Mucosa of descending colon (tissue), 3 donors: ENCODE measurements at places on chromosomes 5 and 9.
A peak's percentile ranks its signal among the peaks of the same experiment; 100 is the strongest.

GRCh38 chr5:123451047-123451446 lies 27.8 kb upstream of the CEP120 start:
- no peak for DNase-seq

DNA sequence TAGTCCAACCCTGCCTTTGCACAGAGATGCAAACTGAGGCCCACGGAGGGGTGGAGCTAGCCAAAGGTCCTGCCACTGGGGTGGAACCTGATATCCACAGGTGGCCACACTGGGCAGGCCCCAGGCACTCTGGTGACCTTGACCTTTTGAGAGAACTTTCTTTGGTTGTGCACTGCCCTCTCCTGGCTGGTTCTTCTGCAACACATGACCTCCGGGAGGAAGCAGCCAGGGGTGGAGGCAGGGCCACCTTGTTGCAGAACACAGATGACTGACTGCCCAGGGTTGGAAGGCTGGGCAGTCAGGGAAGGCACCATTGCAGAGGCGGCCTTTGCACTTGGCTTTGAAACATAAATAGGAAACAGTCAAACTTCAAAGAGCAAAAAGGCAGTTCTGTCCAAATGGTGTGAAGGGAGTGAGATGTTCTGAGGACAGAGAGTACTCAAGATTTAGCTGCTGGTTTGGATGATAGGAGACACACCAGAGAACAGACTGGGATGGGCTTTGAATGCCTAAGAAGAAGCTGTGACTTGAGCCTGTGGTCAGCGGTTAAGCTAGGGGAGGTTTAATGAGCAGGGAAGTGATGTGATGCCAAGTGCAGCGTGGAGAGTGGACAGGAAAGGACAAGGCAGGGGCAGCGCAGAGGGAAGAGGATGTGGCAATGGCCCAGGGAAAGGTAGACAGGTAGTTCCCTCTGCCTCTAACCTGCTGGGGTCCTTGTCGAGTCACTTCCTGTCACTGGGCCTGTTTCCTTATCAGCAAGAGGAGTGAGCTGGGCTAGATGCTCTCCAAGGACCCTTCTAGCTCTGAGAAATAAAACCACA lies 6.8 kb upstream of the TCOF1 start:
- peak; percentile 79 for DNase-seq

DNA sequence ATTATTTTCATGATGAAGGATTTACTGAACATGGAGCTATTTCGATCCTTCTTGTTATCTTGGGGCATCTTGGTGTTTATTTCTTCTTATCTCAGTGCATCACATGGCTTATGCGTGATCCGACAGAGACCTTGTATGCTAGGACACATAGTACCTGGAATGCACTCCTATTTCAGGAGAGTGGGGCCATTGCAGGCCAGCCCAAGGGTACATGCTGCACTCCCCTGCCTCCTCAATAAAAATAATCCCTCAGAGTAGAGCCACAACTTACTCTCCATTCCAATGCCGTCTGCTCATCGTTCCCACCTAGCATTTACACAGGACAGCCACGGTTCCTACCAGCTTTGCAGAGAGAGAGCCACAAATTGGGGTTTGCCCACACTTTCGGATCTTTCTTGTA lies 43.5 kb downstream of the PCSK5 start:
- DNase-seq = no peak

DNA sequence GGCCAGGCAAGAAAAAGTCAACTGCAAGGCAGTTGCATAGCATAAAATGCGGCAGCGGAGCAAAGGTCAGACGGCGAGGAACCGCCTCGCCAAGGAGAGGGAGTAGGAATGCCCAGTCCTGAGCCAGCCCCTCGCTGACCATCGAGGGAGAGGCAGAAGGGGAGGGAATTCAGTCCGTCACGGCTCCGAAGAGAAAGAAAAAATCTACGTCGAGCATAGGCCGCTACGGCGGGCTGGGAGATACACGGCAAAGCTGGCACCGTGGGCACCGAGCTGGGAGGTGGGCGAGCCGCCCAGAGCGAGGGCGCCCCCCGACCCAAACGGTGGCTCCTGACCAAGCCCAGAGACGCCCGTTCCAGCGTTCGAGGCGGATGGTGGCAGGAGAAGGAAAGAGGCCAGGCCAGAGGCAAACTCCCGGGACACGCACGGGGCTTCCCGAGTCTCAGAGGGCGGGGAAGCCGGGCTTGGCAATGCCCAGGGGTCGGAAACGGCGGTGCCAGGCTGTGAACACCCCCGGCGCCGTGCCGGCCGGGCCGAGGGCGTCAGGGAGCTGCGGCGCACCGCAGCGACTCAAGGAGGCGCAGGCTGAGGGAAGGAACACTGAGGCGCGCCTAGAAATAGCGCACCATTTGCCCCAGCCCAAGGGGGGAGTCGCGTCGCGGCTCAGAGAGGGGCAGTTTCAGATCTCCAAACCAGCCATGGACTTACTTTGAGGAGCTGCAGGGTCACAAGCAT lies 518 bp downstream of the SPRY4 start:
- peak; percentile 75 for DNase-seq

- DNase-seq = no peak
Measured at GRCh38 chr9:32161209-32161608, 223.2 kb upstream of the ACO1 start.

- no peak for DNase-seq
Measured at GRCh38 chr9:3793971-3794383, 268.2 kb upstream of the RFX3 start.

GRCh38 chr5:73129143-73129542 lies 8.8 kb downstream of the TMEM171 start:
- DNase-seq = no peak

DNA sequence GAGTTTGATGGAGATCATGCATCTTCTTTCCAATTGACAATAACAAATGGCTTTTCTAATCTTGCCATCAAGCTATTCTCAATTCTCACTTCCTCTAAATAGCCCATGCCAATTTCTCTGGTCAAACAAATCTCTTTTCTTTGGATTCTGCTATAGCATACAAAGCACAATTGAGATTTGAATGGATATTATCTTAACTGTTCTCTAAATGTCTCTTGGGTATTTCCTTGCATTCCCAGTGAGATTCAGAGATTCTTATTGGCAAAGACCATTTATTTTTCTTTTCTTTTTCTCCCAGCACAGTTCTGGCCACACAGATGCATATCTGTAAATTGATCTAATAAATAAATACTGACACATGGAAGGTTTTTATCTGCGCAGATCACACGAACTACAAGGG lies at the start of gene OR1N2:
TSS of gene OR1N2 (plus strand) at position 301 of the 400 bp plus-strand sequence. CDS start 100 bp downstream, outside the sequence.
- DNase-seq = no peak

DNA sequence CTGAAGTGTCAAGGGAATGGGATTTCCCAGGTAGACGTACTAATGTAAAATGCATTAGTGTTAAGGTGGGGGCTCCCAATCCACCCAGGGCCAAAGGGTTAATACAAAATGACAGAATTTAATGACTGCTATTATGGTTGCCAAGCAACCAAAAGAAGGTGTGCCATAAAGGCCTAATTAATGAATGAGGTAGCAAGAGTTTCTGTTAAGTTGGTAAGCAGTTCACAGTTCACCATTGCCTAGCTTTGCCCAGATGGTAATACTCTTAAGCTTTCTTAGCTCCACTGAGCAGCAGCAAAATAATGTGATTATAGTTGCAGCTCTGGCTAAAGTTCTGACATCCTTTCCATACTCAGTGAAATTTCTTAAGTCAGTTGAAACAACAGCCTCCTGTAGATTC lies 211.7 kb downstream of the DENND1A start:
- no peak for DNase-seq

DNA sequence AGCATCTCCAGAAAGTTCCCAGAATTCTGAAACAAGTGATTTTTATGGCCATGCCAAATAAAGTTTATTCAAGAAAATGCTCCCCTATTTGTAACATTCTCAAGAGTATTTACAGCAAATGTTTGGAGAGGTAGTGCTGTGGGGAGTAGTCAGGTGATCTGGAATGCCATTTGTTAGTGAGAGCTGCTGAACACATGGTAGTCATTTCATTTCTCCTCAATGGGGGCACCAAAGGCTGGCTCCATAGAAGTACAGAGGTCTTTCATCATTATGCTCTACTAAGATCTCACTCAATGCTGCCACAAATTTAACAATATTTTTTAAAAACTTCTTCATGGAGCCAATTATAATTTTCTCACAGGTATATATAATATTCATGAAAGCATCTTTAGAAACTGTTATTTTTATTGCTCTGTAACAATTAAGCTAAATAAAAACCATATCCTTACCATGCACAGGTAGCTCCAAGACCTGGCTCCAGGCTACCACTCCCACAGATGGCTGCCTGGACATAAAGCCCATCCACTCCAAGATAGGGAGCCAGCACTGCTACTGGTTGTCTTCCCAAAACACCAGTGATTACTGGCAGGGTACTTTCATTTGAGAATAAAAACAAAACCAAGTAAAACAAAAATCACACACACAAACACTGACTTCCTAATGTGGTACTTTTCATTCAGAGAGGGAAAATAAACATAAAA lies 200.8 kb downstream of the PLK2 start:
- DNase-seq = no peak

GRCh38 chr9:90018688-90019087 lies 413.9 kb downstream of the GADD45G start:
- no peak for DNase-seq

DNA sequence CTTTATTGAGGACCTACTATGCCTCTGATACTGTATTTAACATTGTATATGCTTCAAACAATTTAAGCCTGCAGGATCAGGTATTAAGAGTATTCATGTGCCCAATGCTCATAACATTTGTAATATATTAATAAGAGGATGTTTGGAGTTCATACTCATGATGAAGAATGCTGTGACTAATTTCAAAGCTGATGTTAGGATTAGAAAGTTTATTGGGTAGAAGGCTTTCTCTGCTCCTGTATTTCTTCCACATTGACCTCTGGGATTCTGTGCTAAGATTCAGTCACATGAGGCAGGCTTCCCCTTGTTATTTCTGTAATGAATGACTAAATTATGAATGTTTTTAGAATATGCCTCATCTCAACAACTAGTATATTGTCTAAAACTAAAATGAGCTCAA lies 456.4 kb downstream of the NFIB start:
- no peak for DNase-seq

- DNase-seq = peak; percentile 56
Measured at GRCh38 chr9:33129886-33130881, 37.0 kb downstream of the B4GALT1 start.

DNA sequence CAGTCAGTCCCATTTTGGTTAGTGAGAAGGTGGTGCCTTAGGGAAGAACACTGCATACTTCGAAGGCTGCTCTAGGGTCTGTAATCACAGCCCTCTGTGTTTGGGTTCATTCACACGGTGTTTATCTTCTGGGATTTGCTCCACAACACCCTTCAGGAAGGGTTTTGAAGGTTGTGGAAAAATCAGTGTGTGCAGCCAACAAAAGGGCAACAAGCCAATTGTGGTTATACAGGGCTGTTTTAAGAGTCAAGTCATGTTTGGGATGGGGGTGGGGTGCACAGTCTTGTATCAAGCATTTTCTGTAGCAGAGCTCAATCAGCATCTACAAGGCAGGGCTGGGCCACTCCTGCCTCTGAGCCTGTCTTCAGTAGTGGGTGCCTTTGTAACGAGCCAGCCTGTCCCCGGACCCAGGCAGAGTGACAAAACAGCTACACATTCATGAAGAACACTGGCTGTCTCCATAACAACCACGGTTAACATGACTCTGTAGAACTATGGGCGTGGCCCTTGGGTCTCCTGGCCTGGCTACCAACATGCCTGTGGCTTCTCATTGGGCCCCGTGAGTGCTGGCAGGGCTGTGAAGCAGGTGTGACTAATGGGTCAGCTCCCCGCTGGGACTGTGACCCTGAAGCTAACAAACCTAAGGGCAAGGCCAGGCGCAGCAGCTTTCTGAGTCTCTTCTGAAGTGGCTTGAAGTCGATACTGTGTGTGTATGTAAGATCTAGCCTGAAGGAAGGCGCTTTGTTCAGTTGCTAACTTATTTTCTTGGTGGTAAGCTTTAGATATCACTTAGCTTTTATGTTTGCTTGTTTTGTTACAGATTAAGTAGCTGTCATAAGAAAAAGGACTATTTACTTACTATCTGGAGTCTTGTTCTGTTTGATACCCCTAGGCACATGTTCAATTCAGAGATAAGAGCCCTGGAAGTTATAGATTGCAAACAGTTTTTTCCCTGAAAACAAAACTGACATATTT lies 27.9 kb upstream of the GOLM1 start:
- peak; percentile 83 for DNase-seq

DNA sequence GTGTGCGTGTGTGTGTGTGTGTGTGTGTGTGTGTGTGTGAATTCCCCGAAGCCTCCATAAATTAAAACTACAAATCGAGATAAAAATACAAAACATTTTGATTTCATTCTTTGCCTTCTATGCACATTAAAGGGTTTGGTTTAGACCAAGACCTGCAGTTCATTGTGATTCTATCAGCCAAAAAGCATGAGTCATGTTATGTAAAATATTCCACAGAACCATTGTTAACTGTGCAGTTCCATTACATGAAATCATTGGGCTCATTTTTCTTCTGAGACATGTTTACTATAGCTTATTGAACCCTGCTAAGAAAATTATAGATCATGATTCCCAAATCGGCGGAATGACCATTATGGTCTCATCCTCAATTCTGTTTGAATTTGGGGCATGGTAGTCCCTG lies 11.7 kb downstream of the CAVIN4 start:
- no peak for DNase-seq

DNA sequence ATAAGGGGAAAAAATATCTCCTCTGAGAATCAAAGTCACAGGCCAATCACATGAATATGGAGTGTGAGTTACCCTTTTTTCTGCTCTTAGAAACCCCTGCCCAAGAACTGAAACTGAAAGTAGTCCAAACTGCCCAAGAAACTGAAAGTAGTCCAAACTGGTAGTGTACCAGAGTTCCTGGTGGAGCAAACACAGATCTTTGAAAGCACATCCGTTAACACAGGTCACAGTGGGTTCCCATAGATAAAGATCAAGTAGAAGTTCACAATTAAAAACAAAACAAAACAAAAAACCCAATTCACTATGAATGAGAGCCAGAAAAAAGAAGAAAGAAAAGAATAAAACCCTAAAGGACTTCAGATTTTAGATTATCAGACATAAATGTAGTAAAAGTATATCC lies 332.4 kb upstream of the EFNA5 start:
- DNase-seq = no peak

- no peak for DNase-seq
Measured at GRCh38 chr5:95382801-95383200, 8.4 kb upstream of the FAM81B start.

- DNase-seq = no peak
Measured at GRCh38 chr5:95175106-95175505, 109.8 kb downstream of the MCTP1 start.

- DNase-seq = no peak
Measured at GRCh38 chr9:17810728-17811571, 232.1 kb downstream of the SH3GL2 start.

- no peak for DNase-seq
Measured at GRCh38 chr5:127586066-127586770, 62.7 kb upstream of the CTXN3 start.
